ENCODE measurements at places on chromosomes 3 and 15.

DNA sequence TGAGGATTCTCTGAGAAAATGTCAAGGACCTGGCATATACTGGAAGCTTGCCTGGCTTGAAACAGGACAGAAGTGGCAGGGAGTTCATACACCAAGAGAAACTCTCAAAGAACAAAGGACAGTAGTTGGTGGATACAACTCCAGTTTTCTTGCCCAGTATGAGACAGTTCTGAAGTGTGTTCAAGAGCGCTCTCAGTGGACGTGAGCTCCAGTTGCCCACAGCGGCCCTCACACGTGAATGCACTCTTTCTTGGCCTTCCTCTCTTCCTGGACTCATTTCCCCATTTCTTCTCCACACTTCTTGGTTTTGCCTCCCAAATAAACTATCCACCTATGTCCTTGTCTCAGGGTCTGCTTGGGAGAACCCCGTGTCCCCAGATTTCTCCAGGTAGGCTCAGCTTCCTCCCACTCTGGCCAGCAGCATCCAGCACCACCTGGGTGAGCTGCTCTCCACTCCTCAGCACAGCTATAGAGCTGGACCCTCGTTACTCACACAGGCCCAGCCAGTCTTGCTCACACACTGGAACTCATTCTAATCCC is 54.5 kb downstream of the DCLK3 start:
- no peak for DNase-seq

- peak; percentile 23 for DNase-seq
These were observed at the start of gene HOMER2 for GRCh38 chr15:82952158-82953081. TSS of gene HOMER2 (minus strand) at chr15:82952720. CDS start at chr15:82952535, 185 bp downstream.

DNA sequence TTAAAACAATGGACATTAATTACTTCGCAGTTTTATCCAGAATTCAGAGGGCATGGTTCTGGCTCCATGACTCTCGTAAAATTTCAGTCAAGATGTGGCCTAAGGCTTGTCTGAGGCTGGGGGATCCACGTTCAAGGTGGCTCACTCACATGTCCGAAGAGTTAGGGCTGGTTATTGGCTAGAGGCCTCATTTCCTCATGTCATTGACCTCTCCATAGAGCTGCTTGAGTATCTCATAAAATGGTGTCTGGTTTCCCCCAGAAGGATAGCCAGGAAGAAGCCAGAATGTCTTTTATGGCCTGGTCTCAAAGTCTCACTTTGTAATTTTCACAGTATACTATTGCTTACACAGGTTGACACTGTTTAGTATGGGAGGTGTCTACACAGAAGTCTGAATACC is 67.3 kb upstream of the DCBLD2 start:
- no peak for DNase-seq

- DNase-seq: no peak
These were observed 2.3 kb upstream of the HMCES start for GRCh38 chr3:129276385-129276784.

- DNase-seq: no peak
These were observed 318.5 kb downstream of the TBC1D5 start for GRCh38 chr3:17423786-17424536.

DNA sequence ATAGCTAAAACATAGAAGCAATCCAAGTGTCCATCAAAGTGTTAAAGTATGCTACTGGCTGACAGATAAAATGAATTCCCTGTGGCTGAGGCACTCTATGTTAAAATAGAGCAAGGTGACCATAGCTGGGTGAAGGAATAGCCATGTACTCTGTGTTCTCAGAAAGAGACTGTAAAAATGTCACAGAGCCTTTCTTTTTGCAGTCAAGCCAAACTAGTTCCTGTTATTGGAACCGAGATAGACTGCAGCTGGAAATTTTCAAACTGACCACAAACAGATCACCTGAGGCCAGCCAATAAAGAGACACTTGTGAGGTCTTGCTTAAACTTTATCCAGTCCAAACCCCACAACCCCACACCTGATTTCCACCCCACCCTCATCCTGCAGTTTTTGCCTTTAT is 422.8 kb upstream of the NAALADL2 start:
- DNase-seq: no peak

- no peak for DNase-seq
These were observed 1085.2 kb upstream of the CADM2 start for GRCh38 chr3:83873550-83873949.

DNA sequence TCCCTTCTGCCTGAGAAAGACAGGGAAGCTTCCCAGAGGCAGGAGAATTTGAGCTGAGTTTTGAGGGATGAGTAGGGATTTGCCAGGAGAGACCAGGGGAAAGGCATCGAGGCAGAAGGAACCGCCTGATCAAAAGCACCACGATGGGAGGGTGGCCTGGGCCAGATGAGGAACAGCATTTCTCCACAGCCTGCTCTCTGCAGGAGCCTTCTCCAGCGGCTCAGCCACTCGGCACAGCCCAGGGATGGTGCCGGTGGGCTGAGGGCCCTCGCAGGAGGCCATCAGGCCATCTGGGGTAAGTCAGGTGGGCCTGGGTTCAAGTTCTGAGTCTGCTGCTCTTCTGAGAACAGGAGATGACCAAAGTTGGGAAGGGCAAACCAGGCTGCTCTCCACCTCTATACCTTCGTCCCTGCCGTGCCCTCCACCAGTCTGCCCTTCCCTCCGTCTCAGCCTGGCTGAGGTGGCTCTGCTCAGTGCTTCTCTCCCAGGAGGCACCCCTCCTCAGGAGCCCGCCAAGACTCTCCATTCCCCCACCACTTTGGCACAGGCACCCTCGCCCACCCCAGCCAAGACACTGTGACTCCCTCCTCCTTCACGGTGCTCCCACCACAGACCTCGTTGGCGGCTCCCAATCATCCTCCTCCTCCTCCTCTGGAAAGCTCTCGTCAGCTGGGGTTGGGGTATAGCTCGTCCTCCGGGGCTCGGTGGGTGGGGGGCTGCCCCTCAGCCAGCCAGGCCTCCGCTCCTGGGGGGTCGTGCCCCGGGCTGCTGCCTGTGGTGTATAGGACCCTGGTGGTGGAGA is 34.9 kb downstream of the GRIP2 start:
- DNase-seq: no peak

DNA sequence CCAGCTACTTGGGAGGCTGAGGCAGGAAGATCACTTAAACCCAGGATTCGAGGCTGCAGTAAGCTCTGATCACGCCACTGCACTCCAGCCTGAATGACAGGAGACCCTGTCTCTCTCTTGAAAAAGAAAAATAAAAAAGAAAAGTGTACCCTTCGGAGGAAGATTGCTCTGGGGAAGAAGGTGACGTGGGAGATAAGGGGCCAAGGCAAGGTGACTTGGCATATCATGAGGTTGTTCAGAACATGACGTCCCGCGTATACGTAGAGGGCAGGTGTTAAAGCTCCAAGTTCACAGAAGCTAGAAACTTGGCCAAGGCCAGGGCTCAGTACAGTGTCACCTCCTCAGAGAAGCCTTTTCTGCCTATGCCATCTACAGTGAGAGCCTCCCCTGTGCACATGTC is 6.7 kb upstream of the ACAD9 start:
- no peak for DNase-seq

GRCh38 chr3:84439476-84439875 is 519.3 kb upstream of the CADM2 start:
- DNase-seq: no peak

- no peak for DNase-seq
These were observed 157.9 kb downstream of the TLE3 start for GRCh38 chr15:69939513-69940440.

DNA sequence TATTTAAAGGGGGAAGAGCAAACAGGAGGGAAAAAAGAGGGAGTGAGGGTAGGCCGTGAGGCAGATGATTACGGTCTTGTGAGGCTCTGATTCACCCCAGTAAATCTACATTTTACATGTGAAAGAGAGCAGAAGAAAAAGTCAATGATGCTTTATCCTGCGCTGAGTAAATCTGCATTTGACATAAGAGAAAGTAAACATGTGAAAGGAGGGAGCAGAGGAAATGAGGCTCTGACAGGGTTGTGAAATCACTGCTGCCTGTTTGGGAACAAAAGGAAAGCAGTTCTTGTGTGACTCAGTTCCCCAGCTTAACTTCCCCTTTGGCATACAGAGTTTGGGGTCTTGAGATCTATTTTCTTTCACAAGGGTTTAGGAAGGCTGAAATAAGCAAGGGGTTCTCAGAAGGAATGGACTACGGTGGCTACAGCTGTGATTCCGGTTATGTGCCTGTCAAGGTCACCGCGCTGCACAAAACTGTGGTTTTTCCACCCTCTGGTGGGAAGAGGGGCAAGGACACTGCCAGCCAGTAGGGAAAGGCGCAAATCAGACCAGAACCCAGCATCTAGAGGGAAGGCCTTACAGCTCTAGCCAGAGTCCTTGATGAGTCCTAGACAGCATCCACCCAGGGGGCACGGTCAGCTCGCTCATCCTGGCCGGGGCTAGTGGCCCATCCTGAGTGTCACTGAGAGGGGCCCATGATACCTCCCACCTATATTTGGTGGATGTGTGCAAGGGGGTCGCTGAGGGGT is 18.9 kb upstream of the HCN4 start:
- peak; percentile 50 for DNase-seq

DNA sequence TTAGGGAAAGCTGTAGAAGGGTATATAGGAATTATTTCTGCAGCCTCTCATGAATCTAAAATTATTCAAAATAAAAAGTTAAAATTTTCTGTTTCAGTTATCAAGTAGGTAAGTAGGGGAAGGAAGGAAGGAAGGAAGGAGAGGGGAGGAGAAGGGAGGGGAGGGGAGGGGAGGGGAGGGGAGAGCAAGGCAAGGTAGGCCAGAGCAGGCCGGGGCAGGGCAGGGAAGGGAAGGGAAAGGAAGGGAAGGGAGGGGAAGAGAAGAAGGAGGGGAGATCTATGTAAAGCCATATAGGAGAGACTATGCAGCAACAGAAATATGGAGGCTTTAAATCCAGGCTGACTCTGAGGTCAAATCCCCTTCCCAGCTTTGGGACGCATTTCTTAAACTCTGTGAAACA is 38.3 kb upstream of the BOC start:
- DNase-seq: no peak

DNA sequence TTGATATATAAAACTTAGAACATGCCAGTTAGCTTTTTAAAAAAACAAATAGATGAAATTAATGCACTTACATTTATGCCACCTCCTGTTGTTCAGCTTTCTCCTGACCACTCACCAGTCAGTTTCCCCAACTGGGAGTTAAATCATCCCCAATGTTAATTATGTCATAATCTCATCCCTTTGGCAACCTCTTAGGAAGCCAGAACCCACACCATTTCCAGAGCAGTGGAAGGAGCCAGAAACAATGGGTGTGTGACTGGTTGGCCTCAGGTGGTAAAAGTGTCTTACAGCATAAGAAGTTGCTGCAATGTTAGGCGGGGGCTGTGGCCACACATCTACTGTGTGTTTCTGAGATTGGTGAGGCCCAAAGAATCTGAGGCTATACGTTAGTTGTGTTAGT is 46.5 kb upstream of the MITF start:
- no peak for DNase-seq

DNA sequence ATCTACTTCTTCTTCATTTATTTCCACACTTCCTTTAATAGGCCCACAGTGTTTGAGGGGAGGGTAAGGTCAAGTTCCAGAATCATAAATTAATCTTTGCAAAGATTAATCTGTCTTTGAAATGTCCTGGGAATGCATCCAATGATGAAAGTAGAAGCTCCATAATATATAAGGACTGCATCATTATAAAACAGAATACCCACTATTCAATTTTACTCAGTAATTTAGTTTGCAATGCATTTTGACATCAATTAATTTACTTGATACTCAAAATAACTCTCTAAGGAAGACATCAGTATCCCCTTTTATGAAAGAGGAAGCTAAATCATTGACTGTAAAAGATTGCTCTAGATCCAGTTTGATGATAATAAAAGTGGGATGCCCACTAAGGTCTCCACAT is 777.2 kb downstream of the GRM7 start:
- no peak for DNase-seq

- DNase-seq: peak; percentile 66
These were observed 53.5 kb downstream of the AMOTL2 start for GRCh38 chr3:134320749-134321148.

GRCh38 chr3:193310914-193311723 is 67.4 kb downstream of the ATP13A5 start:
- no peak for DNase-seq

- DNase-seq: no peak
These were observed 202.0 kb downstream of the FNDC3B start for GRCh38 chr3:172241405-172241804.

DNA sequence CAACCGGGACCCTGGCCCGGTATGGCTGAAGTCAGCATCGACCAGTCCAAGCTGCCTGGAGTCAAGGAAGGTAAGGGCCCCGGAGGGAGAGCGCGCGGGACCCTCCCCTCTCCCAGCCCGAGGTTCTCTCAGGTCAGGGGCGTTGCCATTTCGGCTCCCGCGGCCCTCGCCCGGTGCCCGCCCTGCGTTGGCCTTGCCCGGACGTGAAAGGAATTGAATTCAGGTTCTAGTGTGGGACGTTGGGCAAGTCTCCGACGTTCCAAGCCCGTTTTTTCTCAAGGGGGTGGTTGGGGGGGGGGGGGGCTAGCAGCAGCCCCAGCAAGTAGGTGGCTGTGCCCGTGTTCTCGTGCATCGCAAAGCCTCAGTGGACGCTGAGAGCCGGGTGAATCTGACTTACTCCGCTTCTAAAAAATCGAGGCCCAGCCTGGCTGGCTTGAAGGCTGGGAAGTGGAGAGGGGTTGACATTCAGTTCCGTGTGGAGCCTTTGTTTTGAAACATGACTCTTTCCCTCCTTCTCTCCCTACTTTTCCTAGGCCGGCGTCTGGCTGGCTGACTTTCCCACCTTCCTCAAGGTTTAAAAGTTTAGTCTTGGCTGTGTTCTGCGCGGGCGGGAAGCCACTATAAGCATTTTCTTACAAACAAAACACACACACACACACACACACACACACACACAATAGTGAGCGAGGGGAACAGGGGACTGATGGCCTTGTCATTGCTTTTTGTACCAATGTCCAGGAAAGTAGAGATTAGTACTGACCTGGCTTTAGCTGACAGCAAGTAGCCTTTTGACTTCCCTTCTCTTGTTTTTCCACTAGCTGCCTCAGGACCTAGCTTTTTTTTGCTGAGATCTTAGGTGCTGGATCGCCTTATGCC is at the start of gene UTS2B:
TSS of gene UTS2B (minus strand) at position 873 of the 876 bp plus-strand sequence. CDS start 48,337 bp downstream, outside the sequence.
- DNase-seq: peak; percentile 66

DNA sequence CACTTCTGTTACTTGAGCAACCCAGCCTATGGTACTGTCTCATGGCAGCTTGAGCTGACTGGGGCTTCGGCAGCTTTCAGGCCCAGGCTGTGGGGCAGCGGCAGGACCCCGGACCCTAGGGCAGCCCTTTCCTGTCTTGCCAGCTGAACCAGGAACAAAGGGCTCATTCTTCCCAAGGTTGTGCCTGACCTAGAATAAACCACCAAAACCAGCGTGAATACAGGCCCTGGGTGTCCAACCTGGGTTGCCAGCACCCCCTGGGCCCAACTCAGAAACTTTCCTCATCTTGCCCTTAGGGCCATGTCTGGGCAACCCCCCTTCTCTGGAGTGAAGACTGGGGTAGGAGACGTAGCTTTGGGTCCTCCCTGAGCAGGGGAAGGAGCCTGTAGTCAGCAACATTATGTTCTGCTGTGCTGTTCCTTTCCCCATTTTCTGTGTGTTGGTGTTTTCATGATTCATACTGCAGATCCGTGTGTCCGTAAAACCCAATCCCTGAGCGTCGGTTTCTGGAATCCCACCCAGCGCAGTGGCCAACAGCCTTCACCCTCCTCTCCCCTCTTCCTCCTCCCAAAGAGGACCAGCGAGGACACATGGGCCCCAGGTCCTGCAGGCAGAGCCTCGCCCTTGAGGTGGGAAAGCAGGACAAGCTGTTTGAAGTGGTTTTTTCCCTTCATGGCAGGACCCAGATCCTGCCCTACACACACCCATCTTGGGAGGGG is 33.5 kb downstream of the TKT start:
- no peak for DNase-seq

GRCh38 chr3:150756491-150757059 is 6.4 kb downstream of the SIAH2 start:
- DNase-seq: no peak
